HS-27A (cell line): ENCODE measurements at places on chromosomes 5 and 9.

DNA sequence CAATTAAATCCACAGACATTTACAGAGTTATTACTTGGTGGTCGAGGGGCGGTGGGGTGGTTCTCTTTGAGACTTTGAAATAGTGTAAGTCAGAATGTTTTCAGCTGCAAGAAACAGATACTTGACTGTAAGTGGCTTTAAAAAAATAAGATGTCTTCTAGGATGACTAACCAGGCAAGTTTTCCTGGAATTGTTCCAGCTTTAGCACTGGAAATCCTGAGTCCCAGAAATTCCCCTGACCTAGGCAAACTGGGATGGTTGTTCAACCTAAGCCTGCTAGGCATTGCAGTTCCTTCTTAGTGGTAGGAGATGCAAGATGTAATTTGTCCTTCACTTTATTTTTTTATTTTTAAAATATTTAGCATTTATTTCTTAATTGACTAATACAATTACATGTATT is 169.5 kb upstream of the POC5 start:
- DNase-seq = no peak

DNA sequence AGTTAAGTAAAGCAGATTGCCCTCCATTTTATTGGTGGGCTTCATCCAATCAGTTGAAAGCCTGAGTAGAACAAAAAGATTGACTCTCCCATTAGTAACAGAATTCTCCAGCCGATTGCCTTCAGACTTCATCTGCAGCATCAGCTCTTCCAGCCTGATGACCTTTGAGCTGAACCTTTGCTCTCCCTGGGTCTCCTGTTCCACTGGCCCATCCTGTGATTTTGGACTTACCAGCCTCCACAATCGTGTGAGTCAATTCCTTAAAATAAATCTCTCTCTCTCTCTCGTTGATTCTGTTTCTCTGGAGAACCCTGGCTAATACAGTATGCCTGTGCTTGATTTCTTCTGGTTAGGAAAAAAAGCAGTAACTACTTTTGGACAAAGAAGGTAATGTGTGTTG is 121.9 kb downstream of the OSTF1 start:
- no peak for DNase-seq

DNA sequence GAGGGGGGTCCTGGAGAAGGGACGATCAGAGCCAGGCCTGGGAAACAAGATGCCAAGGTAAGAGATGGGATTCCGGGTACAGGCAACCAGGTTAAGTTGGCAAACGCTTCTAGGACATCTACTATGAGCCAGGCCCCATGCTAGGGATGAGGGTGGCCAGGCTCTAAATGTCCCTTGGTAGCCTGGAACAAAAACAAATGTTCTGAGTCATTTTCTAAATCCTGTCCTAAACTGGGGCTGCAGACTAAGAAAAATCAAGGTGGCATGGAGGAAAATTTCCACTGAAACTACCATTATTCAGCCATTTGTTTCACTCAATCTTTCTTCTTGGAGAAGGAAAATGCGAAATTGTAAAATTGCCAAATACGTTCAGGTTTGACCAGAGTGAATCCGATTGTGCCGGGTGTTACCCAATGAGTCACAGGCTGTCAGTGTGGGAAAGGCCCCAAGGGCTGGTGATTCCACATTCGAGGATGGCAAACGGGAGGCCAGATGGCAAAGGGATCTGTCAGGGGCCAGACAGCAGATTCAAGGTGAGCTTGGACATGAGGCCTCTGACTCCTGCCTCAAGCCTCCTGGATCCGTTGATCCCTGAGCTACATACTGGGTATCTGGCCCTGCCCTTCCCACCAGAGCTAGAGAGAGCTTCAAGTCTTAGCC is 57.6 kb downstream of the PAX5 start:
- no peak for DNase-seq

DNA sequence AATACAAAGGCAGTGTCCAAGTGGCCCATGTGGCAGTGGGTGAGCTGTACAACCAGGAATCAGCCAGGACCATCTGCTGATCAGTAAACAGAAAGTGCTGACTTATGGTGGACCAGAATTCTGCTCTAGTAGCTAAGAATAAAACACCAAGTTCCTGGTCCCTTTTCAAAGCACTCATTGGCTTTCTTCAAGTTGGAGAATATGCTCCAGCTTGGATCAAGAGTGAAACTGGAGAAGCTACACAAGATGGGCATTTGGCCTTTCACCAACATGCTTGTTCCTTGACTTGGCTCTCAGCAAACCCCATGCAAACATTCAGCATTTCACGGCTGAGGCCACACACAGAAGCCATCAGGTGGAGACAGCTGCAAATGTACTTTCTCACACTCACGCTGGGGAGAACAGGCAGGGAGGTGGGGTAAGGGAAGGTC is 32.1 kb downstream of the MARCHF3 start:
- no peak for DNase-seq
